Articular chondrocyte of knee joint (primary cell): ENCODE measurements at places on chromosomes 3 and 15. TPM values are rescaled to one million over a fixed set of nuclear protein-coding genes. Genes with fewer than 3 reads are reported as not detected.

The MST1R gene
- total RNA-seq = 0.97 and 1.3 TPM in 2 replicates

The RARB gene
- total RNA-seq = 12.0 and 13.4 TPM in 2 replicates

The TGM5 gene
- 0.22 and 0.78 TPM in 2 replicates for total RNA-seq

The GLDN gene
- total RNA-seq = 56.1 and 57.2 TPM in 2 replicates

The CSTA gene
- 0.65 and 3.1 TPM in 2 replicates for total RNA-seq

The SPATA12 gene
- total RNA-seq = under 0.01 TPM in 1 of 2 replicates, not detected in the other

The LSAMP gene
- 3.2 and 6.5 TPM in 2 replicates for total RNA-seq

The PLA2G4D gene
- total RNA-seq = not detected in 2 replicates

The IL17RD gene
- 4.2 and 5.4 TPM in 2 replicates for total RNA-seq

The SHC4 gene
- 2.5 and 2.7 TPM in 2 replicates for total RNA-seq

The WWTR1 gene
- total RNA-seq = 136 and 198 TPM in 2 replicates
